Coronary artery (tissue), 2 donors: ENCODE measurements at places on chromosomes 1 and 21.

DNA sequence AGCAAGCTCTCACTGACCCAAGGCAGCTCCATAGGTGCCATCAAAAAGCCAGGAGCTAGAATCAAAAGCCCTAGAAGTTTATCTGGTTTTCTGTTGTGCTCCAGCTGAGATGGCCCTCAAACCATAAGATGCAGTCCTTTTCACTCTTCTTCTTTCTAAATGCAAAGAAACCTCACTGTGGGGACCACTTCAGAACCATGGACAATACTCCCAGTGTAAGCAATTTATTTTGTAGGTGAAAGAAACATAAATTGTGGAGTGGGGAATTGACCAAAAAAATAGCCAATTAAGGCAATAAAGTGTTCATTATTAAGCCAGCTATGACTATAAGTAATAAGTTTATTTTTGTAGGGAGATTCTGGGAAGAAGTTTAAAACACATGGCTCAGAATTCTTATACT lies 1399.9 kb downstream of the PLA2G4A start:
- DNase-seq: no peak

DNA sequence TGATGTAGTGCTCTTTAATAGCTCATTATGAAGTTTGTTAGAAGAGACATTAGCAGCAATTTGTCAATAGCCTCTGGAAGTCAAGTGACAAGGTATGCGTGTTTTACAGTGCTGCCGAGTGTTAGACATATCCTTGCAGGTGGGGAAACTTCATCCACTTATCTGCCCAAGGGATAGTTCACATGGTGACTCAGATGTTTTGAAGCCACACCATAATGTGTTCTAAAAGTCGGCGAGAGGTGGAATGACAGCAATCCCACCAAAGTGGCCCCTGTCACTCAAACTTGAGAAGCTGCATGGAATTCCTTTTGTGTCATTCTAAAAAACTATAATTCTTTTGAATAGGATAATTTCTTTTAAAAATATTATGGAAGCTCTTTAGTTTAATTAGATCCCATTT lies 98.1 kb downstream of the RUNX1 start:
- no peak for DNase-seq

- no peak for DNase-seq
These were observed 10.4 kb downstream of the C1orf226 start for GRCh38 chr1:162391790-162392563.

- no peak for DNase-seq
These were observed 73.6 kb downstream of the RGS13 start for GRCh38 chr1:192709544-192709943.

DNA sequence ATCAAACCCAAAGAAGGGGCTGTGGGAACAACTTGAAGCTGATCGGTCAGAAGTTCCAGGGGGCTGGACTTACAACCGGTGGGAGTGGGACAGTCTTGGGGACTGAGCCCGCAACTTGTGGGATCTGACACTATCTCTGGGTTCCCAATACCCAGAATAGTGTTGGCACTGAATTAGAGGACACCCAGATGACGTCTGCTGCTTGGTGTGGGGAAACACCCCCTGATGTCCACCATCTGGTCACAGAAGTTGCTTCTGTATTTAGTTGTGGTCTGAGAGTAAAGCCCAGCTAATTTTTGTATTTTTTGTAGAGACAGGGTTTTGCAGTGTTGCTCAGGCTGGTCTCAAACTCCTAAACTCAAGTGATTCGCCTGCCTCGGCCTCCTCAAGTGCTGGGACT lies 28.8 kb downstream of the SERBP1 start:
- no peak for DNase-seq

DNA sequence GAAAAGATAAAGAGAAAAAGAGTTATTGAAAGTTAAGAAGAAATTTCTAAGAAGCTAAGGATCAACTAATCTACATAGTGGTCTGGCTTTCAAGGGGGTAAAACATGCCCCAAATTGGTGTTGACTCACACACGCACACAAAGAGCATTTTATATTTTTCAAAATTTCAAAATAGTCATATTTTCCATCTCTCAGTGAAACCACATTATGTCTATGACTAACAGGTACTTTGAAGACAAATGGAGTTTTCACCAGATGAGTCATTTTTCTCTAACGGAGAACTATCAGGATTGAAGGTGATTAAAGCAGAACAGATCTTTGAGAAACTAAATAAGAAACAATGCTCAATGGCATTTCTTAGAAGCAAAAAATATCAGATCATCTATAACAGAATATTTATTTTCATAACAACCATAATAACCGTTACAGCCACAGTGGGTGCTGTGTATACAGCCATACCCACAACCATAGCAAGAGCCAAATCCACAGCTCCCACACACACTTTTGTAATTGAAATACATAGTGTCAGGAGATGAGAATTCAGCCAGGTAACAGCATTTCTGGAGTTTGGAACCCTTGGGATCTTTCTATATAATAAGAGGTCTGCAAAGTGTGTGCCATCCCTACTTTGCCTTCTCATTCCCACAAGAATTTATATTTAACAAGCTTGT lies at the start of gene KRTAP21-3:
KRTAP21-3 (minus strand) TSS at position 539 of the 671 bp plus-strand sequence; CDS start at position 521, 18 bp downstream.
- no peak for DNase-seq

GRCh38 chr1:80241566-80241965 lies 1235.0 kb upstream of the ADGRL4 start:
- DNase-seq: no peak

- no peak for DNase-seq
These were observed 907.6 kb upstream of the ADGRL2 start for GRCh38 chr1:80893115-80893514.

- peak; percentile 86 for DNase-seq
These were observed 47.0 kb upstream of the ATF3 start for GRCh38 chr1:212561501-212561931.

GRCh38 chr1:54417123-54417522 lies 10.9 kb upstream of the SSBP3 start:
- no peak for DNase-seq

DNA sequence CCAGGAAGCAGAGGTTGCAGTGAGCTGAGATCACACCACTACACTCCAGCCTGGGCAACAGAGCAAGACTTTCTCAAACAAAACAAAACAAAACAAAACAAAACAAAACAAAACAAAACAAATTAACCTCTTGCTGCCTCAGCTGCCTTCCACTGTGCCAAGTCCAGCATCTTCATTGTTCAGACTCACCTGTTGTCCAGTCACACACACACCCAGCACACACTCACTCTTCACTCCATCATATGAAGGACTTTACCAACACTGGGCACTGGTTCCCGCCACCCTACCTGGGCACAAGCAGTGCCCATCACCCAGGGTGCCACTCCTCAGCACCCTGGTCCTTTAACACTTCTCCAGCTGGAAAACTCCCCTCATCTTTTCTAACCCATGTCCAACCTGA lies 14.6 kb downstream of the PYCR2 start:
- DNase-seq: no peak

- no peak for DNase-seq
These were observed 1.5 kb downstream of the RO60 start for GRCh38 chr1:193060938-193061337.

- DNase-seq: no peak
These were observed 20.9 kb upstream of the NCMAP start for GRCh38 chr1:24535021-24535424.

DNA sequence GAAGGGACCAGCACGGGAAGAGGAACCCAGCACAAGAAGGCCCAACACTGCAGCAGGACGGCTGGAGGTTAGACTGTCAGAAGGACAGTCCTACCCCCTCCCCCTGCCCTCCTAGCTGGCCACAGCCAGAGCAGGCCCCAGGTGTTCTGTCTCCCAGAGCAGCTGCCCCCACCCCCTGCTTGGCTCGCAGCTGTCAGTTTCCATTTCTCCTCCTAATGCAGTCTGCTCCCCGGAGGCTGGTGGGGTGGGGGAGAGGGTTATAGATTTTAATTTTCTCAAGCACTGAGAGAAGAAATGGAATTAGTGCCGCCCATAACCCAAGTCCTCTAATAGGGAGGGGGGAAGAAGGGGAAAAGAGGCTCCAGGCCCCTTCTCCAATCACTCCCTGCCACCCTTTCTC lies 13.0 kb upstream of the PEAR1 start:
- no peak for DNase-seq

GRCh38 chr1:76473591-76473990 lies 393.7 kb upstream of the ST6GALNAC5 start:
- DNase-seq: no peak

- DNase-seq: no peak
These were observed 286.6 kb upstream of the FMN2 start for GRCh38 chr1:239805042-239805441.
